ENCODE measurements at places on chromosomes 7 and 10.

DNA sequence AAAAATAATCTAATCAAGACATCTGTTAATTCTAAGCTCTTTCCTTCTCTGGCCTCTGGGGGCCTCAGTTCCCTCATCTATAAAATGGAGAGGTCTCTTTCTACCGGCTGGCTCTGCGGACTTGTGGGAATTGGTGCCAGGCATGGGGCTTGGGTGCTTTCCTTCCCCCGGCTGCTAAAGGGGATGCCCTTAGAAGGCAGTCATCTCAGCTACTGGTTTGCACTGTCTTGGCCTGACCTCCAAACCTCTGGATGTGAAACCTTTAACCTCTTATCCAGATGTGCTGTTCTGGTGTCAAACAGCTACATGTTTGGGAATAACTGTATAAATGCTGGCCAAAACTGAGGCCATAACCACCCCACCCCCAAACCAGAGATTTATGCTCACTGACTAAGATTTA, 320.0 kb downstream of the RPS24 start:
- no peak for DNase-seq

GRCh38 chr10:133442191-133442966, 11.4 kb upstream of the SCART1 start:
- DNase-seq: no peak

- DNase-seq: no peak
These were observed 83.9 kb downstream of the WIPF3 start for GRCh38 chr7:29890251-29890650.

- DNase-seq: no peak
These were observed 198.0 kb upstream of the MKI67 start for GRCh38 chr10:128324058-128324827.

DNA sequence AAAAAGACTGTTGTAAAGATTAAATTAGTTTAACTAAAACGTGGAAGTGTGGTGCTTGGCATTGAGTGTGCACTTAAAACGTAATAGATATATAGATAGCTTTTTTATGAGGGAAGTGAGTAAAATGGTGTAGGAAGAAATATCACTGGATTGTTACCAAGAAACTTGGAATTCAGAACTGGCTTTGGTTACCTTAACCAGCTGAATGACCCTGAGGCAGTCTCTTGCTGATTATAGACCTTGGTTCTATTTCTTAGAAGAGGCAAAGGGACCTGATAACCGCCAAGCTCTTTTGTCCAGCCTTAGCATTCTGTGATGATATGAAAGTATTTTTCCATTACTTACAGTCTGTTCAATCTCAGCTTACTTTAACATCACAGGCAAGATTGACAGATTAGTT, 3.8 kb downstream of the REEP3 start:
- DNase-seq: no peak

GRCh38 chr7:142689439-142690120, 59.7 kb upstream of the PRSS1 start:
- no peak for DNase-seq

GRCh38 chr10:78937393-78937792, 131.4 kb upstream of the ZMIZ1 start:
- DNase-seq: no peak

DNA sequence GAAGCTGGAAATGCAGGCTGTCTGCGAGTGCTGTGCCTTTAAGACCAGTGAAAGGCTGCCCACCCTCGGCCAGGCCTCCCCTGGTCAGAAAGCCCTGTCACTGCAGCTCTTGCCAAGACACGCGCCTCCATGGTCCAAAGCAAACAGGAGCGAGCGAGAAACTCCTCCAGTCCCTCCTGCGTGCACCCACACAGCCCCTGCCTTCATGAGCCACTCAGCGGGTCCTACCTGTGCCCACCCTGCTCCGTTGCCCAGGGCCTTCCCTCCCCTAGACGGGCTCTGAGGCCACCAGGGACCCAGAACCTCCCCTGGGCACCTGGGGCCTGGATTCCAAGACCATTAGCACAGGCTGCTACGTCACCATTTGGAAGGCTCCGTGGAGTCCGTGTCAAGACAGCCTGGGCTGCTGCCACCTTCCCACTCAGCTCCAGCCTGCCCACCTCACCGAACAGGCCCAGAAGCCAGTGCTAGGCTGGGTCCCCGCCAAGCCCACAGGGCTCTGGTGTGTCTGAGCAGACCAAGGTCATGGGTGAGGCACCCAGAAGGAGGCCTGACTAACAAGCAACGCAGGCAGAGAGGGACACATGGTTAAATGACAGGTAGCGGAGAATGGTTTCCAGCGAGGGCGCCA, 144.5 kb downstream of the NEURL1 start:
- no peak for DNase-seq

DNA sequence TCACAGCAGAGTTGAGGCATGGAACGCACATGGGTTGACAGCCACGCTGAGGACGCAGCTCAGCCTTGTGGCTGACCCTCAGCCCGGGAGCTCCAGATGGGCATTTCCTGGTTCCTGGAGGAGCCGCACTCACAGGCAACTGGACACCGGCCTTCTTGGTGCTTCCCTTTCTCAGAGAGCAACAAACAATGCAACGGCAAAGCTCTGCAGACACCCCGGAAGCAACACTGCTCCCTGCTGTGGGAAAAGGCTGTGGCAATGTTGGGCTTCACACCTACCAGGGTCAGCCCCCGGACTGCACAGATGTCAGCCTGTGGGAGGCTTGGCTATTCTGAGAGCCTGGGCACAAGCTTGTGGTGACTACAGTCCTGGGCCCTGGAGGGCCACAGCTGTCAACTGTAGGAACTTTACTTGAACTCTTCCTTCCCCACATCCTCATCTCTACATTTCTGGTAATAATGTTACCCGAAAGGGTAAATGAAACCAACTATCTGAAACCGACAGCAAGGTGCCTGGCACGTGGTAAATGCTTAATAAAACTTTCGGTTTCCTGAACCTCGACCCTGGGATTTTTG, 597.5 kb upstream of the MKI67 start:
- DNase-seq: no peak

DNA sequence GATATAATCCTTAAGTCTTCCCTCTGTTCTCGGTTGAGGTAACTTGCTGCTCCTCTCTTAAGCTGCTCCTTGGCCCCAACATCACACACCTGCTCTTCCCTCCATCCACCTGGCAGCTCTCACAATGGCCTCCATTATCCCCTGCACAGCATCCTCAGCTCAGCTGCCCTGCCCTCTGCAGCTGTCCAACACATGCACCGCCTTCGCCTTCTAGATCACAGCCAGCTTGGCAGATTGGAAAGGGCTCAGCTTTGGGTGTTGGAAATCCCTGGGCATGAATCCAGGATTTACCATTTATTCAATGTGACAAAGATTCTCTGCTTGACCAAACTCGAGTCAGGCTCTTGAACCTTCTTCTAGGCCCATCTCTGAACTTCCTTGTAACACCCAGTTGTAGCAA, 20.6 kb downstream of the RGR start:
- no peak for DNase-seq
